ENCODE measurements at places on chromosomes 12 and 14. TPM values are rescaled to one million over a fixed set of nuclear protein-coding genes. Genes with fewer than 3 reads are reported as not detected.

SYCP3 gene
- polyA plus RNA-seq = 2.0 TPM

ANKS1B gene
- 14.0 TPM for polyA plus RNA-seq

CCT2 gene
- polyA plus RNA-seq = 226 TPM

CLEC4C gene
- 0.20 TPM for polyA plus RNA-seq

TAS2R8 gene
- not detected for polyA plus RNA-seq

RASSF9 gene
- 16.3 TPM for polyA plus RNA-seq

KRT6A gene
- not detected for polyA plus RNA-seq

IRF9 gene
- polyA plus RNA-seq = 67.2 TPM

RPS6KA5 gene
- polyA plus RNA-seq = 10.8 TPM

G2E3 gene
- 35.6 TPM for polyA plus RNA-seq

RD3L gene
- polyA plus RNA-seq = 0.20 TPM

CLEC7A gene
- polyA plus RNA-seq = 3.8 TPM

EML5 gene
- polyA plus RNA-seq = 1.9 TPM

GALNT6 gene
- polyA plus RNA-seq = 2.3 TPM

ADAMTS20 gene
- polyA plus RNA-seq = 0.10 TPM

CEBPE gene
- polyA plus RNA-seq = 0.21 TPM

CATSPERB gene
- polyA plus RNA-seq = 1.4 TPM

All from left lung (tissue), 14 donors.